ENCODE measurements at places on chromosomes 3 and 15.
A peak's percentile ranks its signal among the peaks of the same experiment; 100 is the strongest.

GRCh38 chr3:173846584-173846983 lies 449.0 kb downstream of the NLGN1 start:
- H3K4me1 ChIP-seq = no peaks in the 10 kb centered on the region
- no peaks in the 10 kb centered on the region for H3K27me3 ChIP-seq
- no peak for DNase-seq
- H3K27ac ChIP-seq = no peak overlapping the region
- H3K4me3 ChIP-seq = no peak overlapping the region
- no peaks in the 10 kb centered on the region for H3K36me3 ChIP-seq

DNA sequence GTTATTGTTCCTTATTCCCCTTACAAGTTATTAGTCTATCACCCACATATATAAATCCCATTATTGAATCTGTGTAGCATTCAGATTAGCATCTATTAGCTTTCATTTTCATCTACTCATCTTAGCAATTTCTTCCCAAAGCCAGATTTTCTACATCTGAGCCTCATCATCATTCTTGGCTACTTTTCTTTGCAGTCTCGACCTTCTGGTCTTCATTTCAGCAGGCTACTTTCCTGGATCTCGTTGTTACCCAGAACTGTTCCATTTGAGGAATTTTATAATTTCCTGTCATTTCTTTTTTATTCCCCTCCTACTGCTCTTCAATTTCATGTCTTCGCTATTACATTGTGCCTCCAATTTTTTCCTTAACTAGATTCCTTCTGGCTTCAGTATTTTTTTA lies 51.8 kb downstream of the SPRED1 start:
- no peaks in the 10 kb centered on the region for H3K27me3 ChIP-seq
- H3K4me3 ChIP-seq = no peak overlapping the region
- no peaks in the 10 kb centered on the region for H3K4me1 ChIP-seq
- no peak overlapping the region for H3K27ac ChIP-seq
- no peaks in the 10 kb centered on the region for H3K36me3 ChIP-seq
- DNase-seq = no peak

GRCh38 chr15:36682101-36682500 lies 102.7 kb downstream of the CDIN1 start:
- no peak overlapping the region for H3K27ac ChIP-seq
- no peaks in the 10 kb centered on the region for H3K36me3 ChIP-seq
- no peaks in the 10 kb centered on the region for H3K27me3 ChIP-seq
- DNase-seq = no peak
- H3K4me1 ChIP-seq = no peaks in the 10 kb centered on the region

- no peaks in the 10 kb centered on the region for H3K27me3 ChIP-seq
- no peak overlapping the region for H3K27ac ChIP-seq
- DNase-seq = no peak
Observed at GRCh38 chr3:32275506-32275905, 37.0 kb downstream of the CMTM8 start.

DNA sequence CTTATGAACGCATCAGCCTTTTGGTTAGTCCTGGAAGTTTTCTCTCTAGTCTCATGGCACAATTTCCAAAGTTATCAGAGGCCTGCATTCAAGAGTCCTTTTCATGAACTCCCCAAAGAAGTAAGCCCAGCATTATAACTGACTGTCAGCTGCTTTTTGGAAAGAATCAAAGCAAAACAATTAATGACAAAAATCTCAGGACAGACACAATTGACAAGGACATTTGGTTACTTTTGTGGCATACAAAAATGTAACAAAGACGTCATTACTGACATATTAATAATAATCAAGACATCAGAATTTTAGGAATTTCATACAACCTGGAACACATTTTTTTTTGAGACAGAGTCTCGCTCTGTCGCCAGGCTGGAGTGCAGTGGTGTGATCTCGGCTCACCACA lies 21.2 kb downstream of the KATNBL1 start:
- H3K27ac ChIP-seq = no peak overlapping the region
- DNase-seq = no peak
- no peaks in the 10 kb centered on the region for H3K36me3 ChIP-seq
- no peaks in the 10 kb centered on the region for H3K27me3 ChIP-seq
- no peaks in the 10 kb centered on the region for H3K4me1 ChIP-seq

DNA sequence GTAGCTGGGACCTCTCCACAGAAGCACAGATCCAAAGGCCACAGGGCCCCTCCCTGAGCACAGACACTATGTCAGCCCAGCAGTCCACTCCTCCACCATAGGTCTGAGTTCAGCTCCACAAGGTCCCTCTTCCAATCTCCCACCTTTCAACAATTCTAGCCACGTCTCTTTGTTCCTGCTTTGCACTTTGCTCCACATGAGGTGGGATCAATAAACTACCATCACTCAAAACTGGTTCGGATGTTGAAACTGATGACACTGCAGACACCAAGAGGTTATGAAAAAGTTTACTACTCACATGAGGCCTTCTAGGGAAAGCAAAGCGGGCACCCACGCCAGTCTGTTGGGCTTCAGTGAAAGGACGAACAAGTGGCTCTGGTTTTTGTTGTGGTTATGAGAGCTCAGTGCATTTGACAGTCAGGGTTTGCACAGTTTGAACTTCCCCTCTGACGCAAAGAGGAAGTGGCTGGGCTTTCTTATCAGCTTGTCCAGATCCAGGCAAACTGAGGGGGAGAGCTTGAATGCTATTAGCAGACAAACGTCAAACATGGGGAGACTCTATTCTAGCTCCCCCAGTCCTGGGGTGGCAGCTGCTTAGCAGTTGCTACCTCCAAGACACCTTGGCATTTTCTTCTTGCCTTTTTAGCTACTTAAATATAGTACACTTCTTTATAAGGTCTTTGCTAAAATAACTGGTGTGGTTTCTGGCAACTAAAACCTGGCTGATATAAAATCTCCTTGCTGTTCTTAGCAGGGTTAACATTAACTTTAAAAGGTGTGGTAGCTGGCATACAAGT lies 37.8 kb downstream of the ZNF445 start:
- peaks cover 3% of the 10 kb centered on the region for H3K4me1 ChIP-seq
- no peaks in the 10 kb centered on the region for H3K27me3 ChIP-seq
- H3K27ac ChIP-seq = peak overlapping the region; percentile 85
- H3K4me3 ChIP-seq = no peak overlapping the region
- no peaks in the 10 kb centered on the region for H3K36me3 ChIP-seq

DNA sequence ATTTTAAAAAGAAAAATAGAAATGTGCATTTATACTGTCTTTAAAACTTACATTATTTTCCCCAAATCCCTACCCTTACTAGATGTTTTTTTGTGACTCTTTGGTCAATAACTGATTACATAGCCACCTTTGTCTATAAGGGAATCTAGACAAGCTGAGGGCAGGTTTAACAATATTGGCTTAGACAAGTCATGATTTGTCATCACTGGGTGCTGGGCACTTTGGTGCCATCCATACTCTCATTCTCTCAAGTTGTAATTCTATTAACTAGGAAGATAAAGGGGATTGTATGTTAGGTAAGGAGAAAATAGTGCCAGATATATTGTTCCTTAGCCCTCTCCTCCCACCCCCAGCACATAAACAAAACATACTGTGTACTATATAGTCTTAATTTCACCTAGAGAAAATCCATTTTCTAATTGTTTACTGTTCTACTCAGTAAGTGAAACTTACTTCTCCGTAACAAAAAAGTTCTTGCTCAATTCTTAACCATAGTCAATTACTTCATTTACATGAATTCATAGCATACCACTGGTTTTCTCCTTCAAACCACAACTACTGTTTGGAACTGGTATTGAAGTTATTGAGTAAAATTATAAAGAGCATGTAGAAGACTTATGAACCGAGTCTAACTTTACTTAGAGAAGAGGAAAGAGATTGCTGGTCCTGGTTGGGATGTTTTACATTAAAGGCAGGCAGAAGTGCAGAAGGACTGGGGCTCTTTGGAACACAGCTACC lies 877.1 kb downstream of the PDCD6IP start:
- no peaks in the 10 kb centered on the region for H3K27me3 ChIP-seq
- no peaks in the 10 kb centered on the region for H3K36me3 ChIP-seq
- H3K27ac ChIP-seq = no peak overlapping the region

DNA sequence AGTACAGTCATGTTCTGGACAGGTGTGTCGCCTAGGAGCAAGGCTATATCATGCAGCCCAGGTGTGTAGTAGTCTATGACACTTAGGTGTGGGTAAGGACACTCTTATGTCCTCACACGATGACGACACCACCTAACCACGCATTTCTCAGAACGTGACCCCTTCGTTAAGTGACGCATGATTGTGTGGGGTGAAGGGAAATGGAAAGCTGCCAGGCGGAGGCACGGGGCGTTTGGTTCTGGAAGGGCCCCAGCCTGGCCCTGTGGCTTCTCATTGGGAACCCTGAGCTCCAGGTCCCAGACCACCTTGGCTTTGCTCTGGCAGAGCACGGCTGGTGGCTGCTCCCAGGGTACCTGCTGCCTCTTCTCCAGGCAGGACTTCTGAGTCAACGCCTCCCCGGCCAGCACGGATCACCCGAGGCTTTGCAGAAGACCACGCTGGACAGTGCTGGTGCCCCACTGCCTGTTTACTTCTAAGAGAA lies 39.3 kb downstream of the FBLN2 start:
- H3K36me3 ChIP-seq = no peaks in the 10 kb centered on the region
- H3K4me3 ChIP-seq = no peak overlapping the region
- no peak overlapping the region for H3K27ac ChIP-seq
- no peaks in the 10 kb centered on the region for H3K4me1 ChIP-seq
- no peak for DNase-seq
- no peaks in the 10 kb centered on the region for H3K27me3 ChIP-seq

GRCh38 chr15:81386947-81387346 lies 12.9 kb upstream of the TMC3 start:
- H3K27ac ChIP-seq = no peak overlapping the region
- H3K27me3 ChIP-seq = no peaks in the 10 kb centered on the region
- no peaks in the 10 kb centered on the region for H3K4me1 ChIP-seq
- no peak overlapping the region for H3K4me3 ChIP-seq

DNA sequence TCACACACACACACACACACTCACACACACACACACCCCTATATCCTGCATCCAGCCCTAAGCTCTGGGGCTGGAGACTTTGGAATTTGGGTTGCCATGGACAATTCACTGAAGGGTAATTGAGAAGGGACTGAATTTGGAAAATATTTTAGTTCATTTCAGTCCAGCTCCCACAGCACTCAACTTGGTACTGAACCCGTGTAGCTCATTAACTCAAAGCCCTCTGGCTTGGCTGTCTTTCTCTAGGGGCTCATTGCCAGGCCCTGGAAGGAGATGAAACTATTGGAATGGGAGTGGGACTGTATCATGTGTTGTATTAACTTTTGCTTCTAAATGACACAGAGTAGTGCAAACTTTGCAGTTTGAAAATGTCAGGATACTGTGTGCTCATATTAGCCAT lies 157.3 kb downstream of the EPHB1 start:
- no peak overlapping the region for H3K27ac ChIP-seq
- no peaks in the 10 kb centered on the region for H3K36me3 ChIP-seq
- H3K27me3 ChIP-seq = no peaks in the 10 kb centered on the region
- H3K4me1 ChIP-seq = no peaks in the 10 kb centered on the region
- H3K4me3 ChIP-seq = no peak overlapping the region

DNA sequence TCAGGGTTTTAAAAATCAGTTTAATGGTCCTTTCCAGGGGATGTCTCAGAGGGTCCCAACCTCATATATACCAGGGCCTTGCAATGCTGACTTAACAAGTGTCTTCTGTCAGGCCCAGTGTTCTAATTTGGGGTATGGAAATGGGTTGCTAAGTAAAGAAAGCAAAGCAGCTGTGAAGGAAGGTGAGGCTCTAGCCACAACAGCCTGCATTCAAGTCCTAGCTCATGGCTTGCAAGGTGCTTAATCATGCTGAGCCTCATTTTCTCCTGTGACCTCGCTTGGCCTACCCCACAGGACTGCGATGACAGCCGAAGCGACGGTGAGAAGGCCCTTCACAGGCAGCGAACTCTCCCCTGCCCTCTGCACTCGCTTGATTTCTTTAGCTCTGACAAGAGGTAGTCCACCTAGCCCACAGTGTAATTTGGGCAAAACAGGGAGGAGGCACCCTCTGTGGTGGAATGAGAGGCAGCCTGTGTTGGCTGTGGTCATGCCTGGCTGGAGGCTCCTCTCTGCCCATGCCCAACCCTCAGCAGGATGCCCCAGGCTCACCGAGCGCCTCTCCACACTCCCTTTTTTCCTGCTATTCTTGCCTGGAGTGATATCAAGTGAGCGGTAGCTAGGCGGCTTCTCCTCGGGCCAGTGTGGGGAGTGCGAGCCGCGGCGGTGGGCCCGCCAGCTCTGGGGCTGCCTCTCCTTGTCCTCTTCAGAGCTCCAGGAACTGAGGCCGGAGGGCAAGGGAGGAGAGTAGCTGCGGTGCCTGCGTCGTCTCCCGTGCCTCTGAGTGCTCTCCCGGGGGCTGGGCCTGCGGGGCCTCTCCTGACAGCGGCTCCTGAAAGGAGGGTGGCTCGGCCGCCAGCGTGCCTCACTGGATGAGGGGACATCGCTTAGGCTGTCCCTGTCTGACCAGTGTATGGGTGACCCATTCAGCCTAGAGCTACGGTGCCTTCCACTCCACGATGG lies 29.2 kb downstream of the ILDR1 start:
- no peak for DNase-seq
- H3K4me1 ChIP-seq = no peaks in the 10 kb centered on the region
- no peaks in the 10 kb centered on the region for H3K36me3 ChIP-seq
- H3K27me3 ChIP-seq = no peaks in the 10 kb centered on the region
- H3K27ac ChIP-seq = no peak overlapping the region

GRCh38 chr3:48504051-48504946 lies at the start of gene SHISA5:
SHISA5 (minus strand) TSS chr3:48504174; CDS start chr3:48504094, 80 bp downstream.
- H3K4me3 ChIP-seq = peak within 1 kb of the TSS; percentile 69
- DNase-seq = peak; percentile 88
- no peaks in the 10 kb centered on the region for H3K27me3 ChIP-seq
- H3K36me3 ChIP-seq = no peaks in the 10 kb centered on the region
- H3K4me1 ChIP-seq = no peaks in the 10 kb centered on the region
